ENCODE measurements at places on chromosomes 5 and 9.

GRCh38 chr9:84822589-84823233 lies 153.2 kb downstream of the NTRK2 start:
- DNase-seq: no peak

DNA sequence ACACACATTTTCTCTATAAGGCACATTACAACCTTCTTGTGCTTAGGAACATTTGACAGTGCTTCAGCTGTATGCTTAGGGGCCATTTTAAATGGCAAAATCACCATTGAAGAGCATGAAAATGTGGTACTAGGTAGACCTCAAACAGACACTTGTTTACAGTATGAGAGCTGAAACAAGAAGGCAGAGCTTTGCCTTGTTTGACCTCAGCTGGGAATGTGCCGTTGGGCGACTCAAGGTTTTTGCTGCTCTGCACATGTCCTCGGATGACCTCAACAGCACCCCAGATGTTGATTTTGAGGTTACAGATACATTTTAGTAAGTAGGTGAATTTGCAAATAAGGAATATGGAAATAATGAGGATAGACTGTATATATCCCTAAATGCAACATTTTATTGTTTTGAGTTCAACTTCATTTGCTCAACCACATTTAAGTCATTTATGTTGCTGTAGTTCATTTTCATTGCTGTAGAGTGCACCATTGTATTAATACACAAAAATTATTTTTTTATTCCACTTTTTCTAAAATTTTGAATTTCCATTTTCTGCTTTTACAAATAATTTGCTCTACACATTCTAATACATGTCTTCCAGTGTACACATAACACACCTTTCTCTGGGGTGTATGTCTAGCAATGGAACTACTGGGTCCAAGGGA lies 206.8 kb downstream of the NR3C1 start:
- DNase-seq: no peak

DNA sequence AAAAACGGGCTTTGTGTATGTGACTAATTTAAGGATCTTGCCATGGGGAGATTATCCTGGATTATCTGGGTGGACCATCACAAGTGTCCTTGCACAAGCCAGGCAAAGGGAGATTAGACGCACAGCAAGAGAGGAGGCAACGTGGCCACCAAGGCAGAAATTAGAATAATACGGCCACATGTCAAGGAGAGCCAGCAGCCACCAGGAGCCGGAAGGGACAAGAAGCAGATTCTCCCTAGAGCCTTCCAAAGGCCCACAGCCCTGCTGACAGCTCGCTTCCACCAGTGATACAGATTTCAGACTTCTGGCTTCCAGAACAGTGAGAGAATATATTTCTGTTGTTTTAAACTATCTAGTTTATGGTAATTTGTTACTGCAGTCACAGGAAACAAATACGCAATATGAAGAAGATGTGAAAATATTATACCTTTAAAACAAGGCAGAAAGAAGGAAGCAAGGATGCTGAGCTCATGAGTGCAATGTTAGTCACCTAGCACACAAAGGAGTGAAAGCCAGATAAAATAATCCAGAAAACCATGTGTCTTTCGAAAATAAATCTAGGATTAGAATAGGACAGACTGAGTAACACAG lies 28.7 kb upstream of the F2RL1 start:
- peak; percentile 65 for DNase-seq

DNA sequence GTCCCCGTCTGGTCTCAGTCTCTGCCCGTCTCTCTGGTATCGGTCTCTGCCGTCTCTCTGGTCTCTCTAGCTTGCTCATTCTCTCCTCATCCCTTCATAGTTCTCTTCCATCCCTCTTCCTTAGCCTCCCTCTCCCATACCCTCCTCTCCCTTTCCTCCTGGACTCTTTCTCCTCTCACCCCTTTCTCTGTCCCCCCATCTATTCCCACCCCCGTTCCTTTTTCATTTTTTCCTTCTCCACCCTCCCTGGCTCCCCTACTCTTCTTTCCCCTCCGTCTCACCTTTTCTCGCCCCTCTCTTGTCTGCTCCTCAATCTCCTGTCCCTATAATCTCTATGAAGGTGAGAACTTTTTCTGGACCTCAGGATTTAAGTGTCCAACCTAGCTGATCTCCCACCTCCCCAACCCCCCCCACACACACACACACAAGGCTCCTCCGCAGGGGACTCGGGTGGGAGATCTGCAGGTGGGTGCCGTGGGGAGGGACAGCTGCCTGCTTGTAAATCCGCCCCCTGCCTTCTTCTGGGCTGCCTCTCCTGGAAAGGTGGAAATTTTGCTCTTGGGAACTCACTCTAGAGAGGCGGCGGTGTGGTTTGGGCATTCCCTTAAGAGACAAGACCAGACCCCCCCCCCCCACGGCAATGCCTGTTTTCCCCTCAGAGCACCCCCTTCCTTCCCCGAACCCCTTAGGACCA lies 953 bp downstream of the UBE2QL1 start:
- DNase-seq: no peak

- DNase-seq: no peak
These were observed at the start of gene SPINK5 for GRCh38 chr5:148063861-148064260. TSS of gene SPINK5 (plus strand) at chr5:148063980. CDS start at chr5:148064045, 65 bp downstream.

- DNase-seq: no peak
These were observed 32.9 kb downstream of the ANKH start for GRCh38 chr5:14838396-14839319.

- no peak for DNase-seq
These were observed 79.8 kb upstream of the LMX1B start for GRCh38 chr9:126533926-126534310.

DNA sequence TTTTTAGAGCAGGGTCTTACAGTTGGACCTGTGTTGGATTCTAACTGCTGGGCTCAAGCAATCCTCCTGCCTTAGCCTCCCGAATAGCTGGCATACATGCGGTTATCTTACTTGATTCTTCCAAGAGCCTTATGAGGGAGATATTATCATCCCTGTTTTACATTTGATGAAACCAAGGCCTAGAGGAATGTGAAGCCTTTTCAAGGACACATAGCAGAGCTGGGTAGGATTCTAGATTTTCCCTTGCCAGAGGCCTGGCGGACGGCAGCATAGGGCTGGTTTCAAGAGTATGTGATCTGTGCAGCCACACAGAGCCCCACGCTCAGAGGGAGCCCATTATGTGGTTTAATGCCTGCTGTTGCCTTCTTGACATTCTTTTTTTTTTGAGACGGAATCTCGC lies 24.2 kb downstream of the NDST1 start:
- no peak for DNase-seq

DNA sequence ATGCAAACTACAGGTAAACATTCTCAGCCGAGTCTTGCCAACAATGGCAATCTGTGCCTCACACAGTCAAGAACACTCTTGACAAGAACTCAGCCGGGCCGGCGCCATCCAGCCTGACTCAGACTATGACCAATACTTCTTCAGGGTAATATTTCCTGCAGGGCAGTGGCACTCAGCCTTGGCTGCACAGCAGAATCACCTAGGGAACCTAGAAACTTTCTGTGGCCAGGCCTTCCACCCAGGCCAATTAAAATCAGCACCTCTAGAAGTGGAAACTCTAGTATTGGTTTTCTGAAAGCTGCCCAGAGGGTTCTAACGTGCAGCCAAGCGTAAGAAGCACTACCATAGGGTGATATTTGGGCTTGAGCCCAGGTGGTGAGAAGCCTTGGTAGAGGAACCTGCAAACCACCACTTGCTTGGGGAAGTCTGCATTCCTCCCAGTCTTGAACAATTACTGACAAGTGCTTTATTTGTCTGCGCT lies 120.6 kb downstream of the TTLL11 start:
- peak; percentile 83 for DNase-seq

- DNase-seq: peak; percentile 67
These were observed 22.2 kb downstream of the SHB start for GRCh38 chr9:38046661-38047300.

DNA sequence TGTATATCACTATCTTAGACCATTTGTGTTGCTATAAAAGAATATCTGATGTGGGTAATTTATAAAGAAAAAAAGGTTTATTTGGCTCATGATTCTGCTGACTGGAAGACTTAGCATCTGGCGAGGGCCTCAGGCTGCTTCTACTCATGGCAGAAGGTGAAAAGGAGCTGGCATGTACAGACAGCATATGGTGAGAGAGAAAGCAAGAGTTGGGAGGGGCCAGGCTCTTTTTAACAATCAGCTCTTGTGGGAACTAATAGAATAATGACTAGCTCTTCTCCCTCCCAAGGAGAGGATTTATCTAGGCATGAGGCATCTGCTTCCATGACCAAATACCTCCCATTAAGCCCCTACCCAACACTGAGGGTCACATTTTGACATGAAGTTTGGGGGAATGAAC lies 130.2 kb upstream of the SV2C start:
- DNase-seq: no peak

DNA sequence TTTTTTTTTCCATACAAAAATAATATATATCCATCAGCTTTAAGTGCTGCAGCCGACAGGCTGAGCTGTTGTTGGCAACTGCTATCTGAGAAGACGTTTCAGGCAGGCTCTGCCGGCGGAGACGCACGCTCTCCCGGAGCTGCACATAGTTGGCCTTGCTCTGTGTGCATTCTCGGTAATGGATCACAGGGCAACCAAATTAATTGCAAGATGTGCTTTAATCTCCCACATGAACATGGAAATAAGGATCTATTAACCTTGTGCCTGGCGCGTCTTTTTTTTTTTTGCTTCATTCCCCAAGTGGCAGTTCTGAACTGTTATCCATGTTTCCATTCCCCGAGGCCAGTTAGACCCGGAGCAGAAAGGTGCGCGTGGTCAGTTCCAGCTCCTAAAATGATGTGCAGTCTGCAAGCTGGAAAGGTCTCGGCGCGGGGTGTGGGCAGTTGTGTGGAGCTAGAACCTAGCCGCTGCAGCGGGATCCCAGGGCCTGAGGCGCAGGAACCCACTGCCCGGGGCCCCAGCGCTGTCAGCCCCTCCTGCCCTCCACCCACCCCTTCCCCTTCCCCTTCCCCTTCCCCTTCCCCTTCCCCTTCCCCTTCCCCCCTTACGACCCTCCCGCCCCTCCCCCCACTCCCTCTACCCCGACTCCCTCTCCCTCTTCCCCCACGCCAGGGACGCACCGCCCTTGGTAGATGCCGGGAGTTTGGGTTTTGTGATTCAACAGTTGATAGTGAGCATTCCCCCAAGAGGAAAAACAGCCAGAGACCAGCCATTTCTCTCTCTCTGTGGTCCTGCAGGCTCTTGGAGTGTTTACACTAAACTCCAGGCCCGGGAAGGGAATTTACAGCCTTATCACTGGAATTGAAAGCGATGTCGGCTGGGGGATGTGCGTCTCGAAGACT lies 137.8 kb downstream of the CEP120 start:
- DNase-seq: no peak

DNA sequence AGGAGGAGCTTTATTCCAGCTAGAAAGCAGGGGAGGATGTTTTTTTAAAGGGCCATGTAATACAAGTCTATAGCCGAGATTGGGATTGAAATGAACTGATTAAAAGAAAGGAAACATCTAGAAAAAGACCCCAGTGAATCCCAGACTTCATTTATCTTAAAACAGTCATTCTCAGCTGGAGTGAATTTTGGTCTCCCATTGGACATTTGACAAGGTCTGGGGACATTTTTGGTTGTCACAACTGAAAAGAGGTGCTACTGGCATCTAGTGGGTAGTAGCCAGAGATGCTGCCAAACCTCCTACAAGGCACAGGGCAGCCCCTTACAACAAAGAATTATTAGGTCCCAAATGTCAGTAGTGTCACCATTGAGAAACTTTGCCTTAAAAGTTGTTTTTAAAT lies 16.3 kb upstream of the SPINK4 start:
- DNase-seq: no peak

DNA sequence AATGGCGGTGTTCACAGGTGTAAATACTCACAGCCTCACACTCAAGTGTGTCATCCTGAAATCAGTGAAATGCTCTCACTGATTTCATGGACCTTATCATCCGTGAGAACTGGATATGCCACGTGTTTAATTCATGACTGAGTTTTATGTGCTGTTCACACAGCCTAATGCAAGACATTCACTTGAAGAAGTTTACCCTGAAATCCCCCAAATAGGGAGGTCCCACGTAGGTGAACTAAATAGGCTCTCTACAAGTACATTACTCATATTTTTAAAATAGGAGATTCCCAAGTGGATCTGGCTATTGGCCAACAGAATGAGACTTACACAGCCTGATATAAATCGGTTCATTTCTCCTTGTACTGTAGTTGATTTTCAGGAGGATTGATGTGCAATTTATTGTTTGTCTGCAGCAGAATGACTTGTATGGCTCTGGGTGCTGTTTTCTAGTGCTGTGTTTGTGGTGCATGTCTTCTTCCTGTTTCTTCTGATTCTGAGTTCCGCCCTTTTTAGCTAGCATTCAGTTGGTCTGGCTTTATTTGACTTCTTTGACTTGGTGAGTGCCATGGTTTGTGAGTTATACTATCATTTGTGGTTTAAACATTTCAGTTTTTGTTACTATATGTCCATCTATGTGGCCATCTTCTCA lies 25.1 kb downstream of the TRIO start:
- DNase-seq: peak; percentile 45

DNA sequence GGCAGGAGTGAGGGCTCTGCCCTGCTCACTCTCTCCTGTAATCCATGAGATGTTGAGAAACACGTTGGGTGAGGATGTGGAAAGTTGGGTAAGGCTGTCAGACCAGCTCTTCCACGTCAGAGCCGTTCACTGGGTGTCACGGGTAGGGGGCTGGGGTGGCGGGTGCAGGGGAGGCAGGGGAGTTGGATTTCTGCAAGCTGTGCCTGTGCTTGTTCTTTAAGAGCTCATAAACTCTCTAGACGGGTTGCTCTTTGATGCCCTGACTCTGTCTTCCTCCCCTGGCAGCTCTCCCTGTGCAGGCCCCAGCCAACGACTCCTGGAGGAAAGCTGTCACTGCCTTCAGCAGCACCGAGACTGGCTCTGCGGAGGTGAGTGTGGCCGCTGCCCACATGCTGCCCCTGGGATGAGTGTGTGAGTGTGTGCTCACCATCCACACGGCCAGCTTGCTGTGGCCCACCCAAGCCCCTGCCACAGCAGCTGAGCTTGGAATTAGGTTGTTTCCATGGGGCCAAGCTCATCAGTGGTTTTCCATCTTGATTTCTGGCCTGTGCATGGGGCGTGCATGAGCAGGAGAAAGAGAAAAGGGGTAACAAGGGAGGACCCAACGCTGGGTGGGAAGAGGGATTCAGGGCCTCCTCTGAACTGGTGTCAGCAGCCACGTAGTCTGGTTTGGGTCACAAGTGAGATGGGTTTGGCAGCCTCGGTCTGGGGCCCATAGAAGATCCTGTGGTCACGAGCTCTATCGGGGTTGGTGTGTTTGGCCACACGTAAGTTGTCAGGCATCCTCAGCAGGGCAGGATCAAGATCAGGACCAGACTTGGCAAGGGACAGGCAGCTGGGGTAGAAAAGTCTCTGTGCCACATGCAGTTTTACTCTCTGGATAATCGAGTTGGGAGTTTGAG lies 21.0 kb upstream of the POMT1 start:
- DNase-seq: no peak

DNA sequence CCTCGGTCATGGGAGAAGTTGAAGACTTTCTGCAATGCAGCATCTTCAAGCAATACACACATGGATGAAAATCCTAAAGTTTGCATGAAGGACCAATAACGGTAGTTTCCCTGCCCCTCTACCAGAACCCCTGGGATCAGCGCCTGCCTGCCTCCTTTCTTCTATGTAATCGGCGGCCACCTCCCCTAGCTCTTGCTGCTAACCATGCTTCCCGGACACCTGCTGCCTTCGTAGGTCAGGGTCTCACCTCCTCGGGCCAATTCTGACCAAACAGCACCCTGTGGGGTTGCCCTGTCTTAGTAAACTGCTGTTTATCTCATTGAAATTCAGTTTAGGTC lies 388 bp upstream of the MED10 start:
- DNase-seq: no peak
